ENCODE measurements at places on chromosomes 6 and 20. TPM values are rescaled to one million over a fixed set of nuclear protein-coding genes. Genes with fewer than 3 reads are reported as not detected.

- H3K27ac ChIP-seq, result no peak overlapping the region
- H3K4me3 ChIP-seq, result no peak overlapping the region
- H3K36me3 ChIP-seq, result no peaks in the 10 kb centered on the region
Measured at GRCh38 chr6:444653-445275, 53.2 kb downstream of the IRF4 start.

DNA sequence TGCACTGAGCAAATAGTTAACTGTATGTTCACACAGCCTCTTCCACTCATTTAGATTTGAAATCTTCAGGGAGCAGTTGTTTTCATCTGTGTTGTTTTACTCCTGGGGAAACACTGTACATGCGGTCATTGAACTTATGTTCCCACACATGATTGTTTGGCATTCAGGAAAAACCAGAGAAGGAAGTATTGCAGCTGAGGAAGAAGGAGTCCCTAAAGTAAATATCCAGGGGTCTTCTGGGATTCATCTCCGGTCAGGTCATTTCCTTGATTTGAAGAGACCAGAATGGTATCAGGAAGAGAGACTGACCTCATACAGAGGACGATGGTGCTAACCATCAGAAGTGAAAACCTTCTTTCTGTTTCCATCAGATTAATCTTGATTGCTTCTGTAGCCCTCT, 52.5 kb downstream of the DCBLD1 start:
- no peak overlapping the region for H3K27ac ChIP-seq
- H3K4me1 ChIP-seq, result no peaks in the 10 kb centered on the region
- DNase-seq, result no peak
- no peak overlapping the region for H3K4me3 ChIP-seq

DNA sequence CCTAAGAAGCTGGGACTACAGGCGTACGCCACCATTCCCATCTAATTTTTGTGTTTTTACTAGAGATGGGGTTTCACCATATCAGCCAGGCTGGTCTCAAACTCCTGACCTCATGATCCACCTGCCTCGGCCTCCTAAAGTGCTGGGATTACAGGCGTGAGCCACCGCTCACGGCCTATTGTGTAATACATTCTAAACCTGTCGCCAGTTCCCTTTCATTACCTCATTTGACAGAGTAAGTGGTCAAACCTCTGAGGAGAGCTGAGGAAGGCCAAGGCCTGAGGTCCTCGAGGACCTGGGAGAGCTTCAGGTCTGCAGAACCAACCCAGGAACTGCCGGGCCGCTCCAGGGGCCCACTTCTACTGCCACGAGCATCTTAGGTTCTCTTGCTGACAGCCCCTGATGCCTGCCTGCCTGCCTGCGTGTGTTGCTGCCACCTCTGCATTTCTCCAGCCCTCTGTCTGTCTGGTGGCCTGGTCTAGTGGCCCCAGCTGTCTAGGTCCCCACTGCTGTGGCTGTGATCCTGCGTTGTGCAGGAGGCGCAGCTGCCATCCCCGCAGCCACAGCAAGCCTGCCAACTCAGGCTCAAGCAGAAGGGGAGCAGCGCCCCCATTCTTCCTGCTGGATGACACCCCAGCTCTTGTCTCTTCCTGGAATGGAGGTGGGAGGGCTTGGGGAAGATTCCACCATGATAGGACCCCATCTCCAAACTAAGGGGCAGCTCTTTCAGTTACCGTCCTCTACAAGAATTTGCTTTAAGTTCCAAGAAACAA, 45.3 kb downstream of the PRR18 start:
- H3K4me1 ChIP-seq, result no peaks in the 10 kb centered on the region
- no peak overlapping the region for H3K4me3 ChIP-seq
- no peaks in the 10 kb centered on the region for H3K27me3 ChIP-seq
- no peak for DNase-seq

DNA sequence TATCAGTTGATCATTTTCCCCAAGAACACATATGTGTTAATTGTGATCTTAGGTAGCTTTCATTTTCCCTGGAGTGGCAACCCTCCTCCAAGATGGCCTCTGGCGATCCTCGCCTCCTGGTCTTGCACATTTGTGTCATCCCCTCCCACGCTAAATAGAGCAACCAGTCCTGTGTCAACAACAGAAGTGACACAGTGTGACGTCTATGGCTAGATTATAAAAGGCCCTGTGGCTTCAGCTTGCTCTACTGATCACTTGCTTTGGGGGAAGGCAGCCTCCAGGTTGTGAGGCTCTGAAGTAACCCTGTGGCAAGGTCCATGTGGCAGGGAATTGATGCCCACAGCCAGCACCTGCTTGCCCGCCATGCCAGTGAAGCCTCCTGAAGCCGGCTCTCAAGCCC, 30.6 kb upstream of the PPP1R14C start:
- no peaks in the 10 kb centered on the region for H3K36me3 ChIP-seq
- no peak overlapping the region for H3K27ac ChIP-seq
- no peaks in the 10 kb centered on the region for H3K4me1 ChIP-seq
- no peak for DNase-seq

GRCh38 chr20:19937218-19937617, 79.9 kb upstream of the NAA20 start:
- H3K4me3 ChIP-seq, result peak overlapping the region; percentile 87
- peak; percentile 33 for DNase-seq
- no peaks in the 10 kb centered on the region for H3K27me3 ChIP-seq

- H3K4me1 ChIP-seq, result no peaks in the 10 kb centered on the region
- no peak overlapping the region for H3K27ac ChIP-seq
- H3K27me3 ChIP-seq, result peaks cover 21% of the 10 kb centered on the region
- no peaks in the 10 kb centered on the region for H3K36me3 ChIP-seq
- DNase-seq, result no peak
- no peak overlapping the region for H3K4me3 ChIP-seq
Measured at GRCh38 chr20:48217190-48217589, 431.9 kb upstream of the SULF2 start.

GRCh38 chr20:40692240-40693011, 3.4 kb upstream of the MAFB start:
- peaks cover 66% of the 10 kb centered on the region for H3K27me3 ChIP-seq
- H3K27ac ChIP-seq, result no peak overlapping the region
- H3K4me3 ChIP-seq, result no peak overlapping the region
- no peak for DNase-seq
- no peaks in the 10 kb centered on the region for H3K36me3 ChIP-seq

DNA sequence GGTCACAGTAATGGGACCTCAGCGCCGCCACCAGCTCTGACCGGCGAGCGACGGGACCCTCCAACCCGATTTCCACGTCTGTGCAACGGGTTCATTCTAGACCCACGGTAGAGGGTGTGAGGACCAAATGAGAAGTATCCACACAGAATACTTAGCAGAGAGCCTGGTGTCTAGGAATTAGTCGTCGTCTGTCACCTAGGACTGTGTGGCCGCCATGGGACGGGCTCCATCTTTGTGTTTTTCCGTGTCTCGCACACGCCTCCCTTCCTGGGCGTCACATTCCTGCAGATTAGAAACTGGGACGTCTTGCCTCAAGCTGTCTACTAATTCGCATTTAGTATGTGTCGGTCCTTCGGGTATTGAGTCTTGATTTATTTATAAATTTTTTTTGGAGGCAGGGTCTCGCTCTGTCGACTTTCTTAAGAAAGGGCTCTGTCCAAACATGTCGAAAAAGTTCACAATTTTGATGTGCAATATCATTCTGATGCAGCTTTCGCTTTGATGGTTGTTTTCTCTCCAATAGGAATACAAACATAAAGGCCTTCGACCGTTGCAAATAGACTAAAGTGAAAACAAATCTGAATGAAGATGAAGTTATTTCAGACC, 563 bp downstream of the MGME1 start:
- peak overlapping the region; percentile 99 for H3K4me3 ChIP-seq
- H3K4me1 ChIP-seq, result peaks cover 75% of the 10 kb centered on the region
- H3K27me3 ChIP-seq, result no peaks in the 10 kb centered on the region
- no peaks in the 10 kb centered on the region for H3K36me3 ChIP-seq
- H3K27ac ChIP-seq, result peak overlapping the region; percentile 96

- DNase-seq, result no peak
- H3K36me3 ChIP-seq, result peaks cover 6% of the 10 kb centered on the region
- no peak overlapping the region for H3K4me3 ChIP-seq
- H3K4me1 ChIP-seq, result no peaks in the 10 kb centered on the region
- no peak overlapping the region for H3K27ac ChIP-seq
- H3K27me3 ChIP-seq, result no peaks in the 10 kb centered on the region
Measured at GRCh38 chr6:97198046-97198565, 84.9 kb downstream of the MMS22L start.

- H3K4me3 ChIP-seq, result no peak overlapping the region
- peaks cover 17% of the 10 kb centered on the region for H3K4me1 ChIP-seq
- H3K36me3 ChIP-seq, result no peaks in the 10 kb centered on the region
- no peak for DNase-seq
- H3K27ac ChIP-seq, result no peak overlapping the region
Measured at GRCh38 chr6:134195164-134195906, 122.6 kb downstream of the SGK1 start.

- H3K4me3 ChIP-seq, result no peak overlapping the region
- H3K27me3 ChIP-seq, result peaks cover 10% of the 10 kb centered on the region
- DNase-seq, result no peak
- H3K27ac ChIP-seq, result no peak overlapping the region
- no peaks in the 10 kb centered on the region for H3K4me1 ChIP-seq
- H3K36me3 ChIP-seq, result no peaks in the 10 kb centered on the region
Measured at GRCh38 chr6:125182237-125183008, 28.9 kb downstream of the TPD52L1 start.

GRCh38 chr6:25180630-25181349, 98.4 kb upstream of the CARMIL1 start:
- no peak overlapping the region for H3K27ac ChIP-seq
- no peak overlapping the region for H3K4me3 ChIP-seq
- H3K36me3 ChIP-seq, result peaks cover 4% of the 10 kb centered on the region
- peaks cover 10% of the 10 kb centered on the region for H3K27me3 ChIP-seq
- H3K4me1 ChIP-seq, result peaks cover 7% of the 10 kb centered on the region

DNA sequence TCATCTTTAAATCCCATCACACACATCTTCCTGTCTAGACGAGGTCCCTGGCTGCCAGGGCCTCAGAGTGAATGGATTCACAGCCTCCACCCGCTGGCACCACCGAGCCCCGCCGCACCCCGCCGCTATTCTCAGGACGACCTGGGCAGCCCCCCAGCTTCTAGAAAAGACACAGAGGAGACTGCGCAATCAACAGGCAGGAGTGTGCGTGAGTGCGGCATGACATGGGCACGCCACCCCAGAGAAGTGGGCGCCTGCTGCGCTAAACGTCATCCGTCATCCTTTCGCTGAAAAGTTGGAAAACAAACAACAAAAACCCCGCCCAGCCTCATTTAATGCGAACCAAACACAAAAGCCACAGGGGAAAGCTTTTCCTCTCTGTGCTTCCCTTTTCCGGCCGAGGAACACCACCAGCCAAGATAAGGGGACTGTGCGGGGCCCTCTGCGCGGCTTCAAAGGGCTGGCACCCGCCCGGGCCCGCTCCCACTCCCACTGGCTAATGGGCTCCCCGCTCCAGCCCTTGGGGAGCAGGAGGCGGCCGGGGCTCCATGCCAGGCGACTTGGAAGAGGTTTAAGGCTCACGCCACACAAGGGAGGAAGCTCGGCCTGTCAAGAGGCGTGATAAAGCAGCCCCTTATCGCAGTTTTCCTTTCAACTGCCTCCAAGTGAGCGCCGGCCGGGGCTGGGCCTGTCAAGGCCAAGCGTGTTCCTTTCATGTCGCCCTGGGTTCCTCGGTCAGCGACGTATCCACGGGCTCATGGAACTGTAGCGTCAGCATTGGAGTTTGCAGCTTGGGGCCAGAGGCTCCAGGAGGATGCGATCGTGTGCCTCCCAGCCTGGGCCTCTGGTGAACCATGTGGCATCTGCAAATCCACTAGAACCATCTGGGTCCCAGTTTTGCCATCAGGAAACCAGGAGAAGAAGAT, 50.1 kb downstream of the NFATC2 start:
- no peak for DNase-seq
- peak overlapping the region; percentile 78 for H3K27ac ChIP-seq
- peak overlapping the region; percentile 49 for H3K4me3 ChIP-seq
- peaks cover 8% of the 10 kb centered on the region for H3K36me3 ChIP-seq

DNA sequence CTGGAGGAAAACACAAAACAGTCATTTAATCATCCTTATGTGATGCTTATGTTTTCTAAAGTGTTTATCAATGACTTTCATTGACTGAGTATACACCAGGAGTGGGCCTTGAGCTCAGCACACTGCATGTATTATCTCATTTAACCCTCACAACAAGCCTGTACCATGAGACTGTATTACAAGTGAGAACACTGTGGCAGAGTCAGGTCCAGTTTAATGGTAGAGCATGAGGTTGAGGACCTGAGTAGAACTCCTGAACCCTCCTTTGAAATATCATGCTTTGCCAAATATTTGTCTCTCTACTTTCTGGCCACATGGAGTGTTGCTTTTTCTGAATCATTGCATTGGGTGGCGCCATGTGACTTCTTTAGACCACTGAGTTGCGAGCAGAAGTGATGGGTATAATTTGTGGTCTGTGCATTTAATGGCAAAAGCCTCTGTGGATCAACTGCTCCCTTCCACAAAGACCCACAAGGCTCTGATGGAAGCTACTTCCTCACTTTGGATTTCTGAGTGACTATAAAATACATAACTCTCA, 65.0 kb upstream of the SIRPG start:
- no peaks in the 10 kb centered on the region for H3K27me3 ChIP-seq
- DNase-seq, result no peak
- no peaks in the 10 kb centered on the region for H3K4me1 ChIP-seq
- no peaks in the 10 kb centered on the region for H3K36me3 ChIP-seq
- no peak overlapping the region for H3K27ac ChIP-seq

- H3K27ac ChIP-seq, result no peak overlapping the region
- H3K27me3 ChIP-seq, result peaks cover 4% of the 10 kb centered on the region
- no peak for DNase-seq
- H3K4me3 ChIP-seq, result no peak overlapping the region
- no peaks in the 10 kb centered on the region for H3K36me3 ChIP-seq
Measured at GRCh38 chr6:110495949-110496348, 19.5 kb upstream of the SLC22A16 start.

- H3K27me3 ChIP-seq, result no peaks in the 10 kb centered on the region
- H3K4me1 ChIP-seq, result peaks cover 54% of the 10 kb centered on the region
- DNase-seq, result no peak
- H3K36me3 ChIP-seq, result peaks cover 4% of the 10 kb centered on the region
- H3K4me3 ChIP-seq, result no peak overlapping the region
- no peak overlapping the region for H3K27ac ChIP-seq
Measured at GRCh38 chr6:34239893-34240292, 3.2 kb downstream of the HMGA1 start.

- DNase-seq, result peak; percentile 29
Measured at GRCh38 chr6:131949909-131950766, 1.0 kb downstream of the CCN2 start.

HTR1E gene
- not detected for polyA plus RNA-seq

ABHD12 gene
- polyA plus RNA-seq, result 20.7 TPM

AURKA gene
- polyA plus RNA-seq, result 0.13 TPM

ELOVL2 gene
- polyA plus RNA-seq, result not detected

KHDC1L gene
- not detected for polyA plus RNA-seq

BHLHE23 gene
- not detected for polyA plus RNA-seq

HLA-DQA2 gene
- 66.7 TPM for polyA plus RNA-seq

SYNJ2 gene
- 6.8 TPM for polyA plus RNA-seq

ISM1 gene
- polyA plus RNA-seq, result not detected

SLC22A3 gene
- not detected for polyA plus RNA-seq

IL20RA gene
- polyA plus RNA-seq, result not detected

PXDC1 gene
- polyA plus RNA-seq, result 0.44 TPM

OLIG3 gene
- polyA plus RNA-seq, result not detected

DEFB132 gene
- not detected for polyA plus RNA-seq

LHFPL5 gene
- polyA plus RNA-seq, result not detected

SUMO4 gene
- not detected for polyA plus RNA-seq
